NCI-H1092 treated with DMSO at 0.1 percent for 48 hours (cell line): ENCODE measurements at places on chromosomes 11 and 22.

GRCh38 chr11:123057661-123058305 is 4.2 kb downstream of the HSPA8 start:
- no peak for DNase-seq

DNA sequence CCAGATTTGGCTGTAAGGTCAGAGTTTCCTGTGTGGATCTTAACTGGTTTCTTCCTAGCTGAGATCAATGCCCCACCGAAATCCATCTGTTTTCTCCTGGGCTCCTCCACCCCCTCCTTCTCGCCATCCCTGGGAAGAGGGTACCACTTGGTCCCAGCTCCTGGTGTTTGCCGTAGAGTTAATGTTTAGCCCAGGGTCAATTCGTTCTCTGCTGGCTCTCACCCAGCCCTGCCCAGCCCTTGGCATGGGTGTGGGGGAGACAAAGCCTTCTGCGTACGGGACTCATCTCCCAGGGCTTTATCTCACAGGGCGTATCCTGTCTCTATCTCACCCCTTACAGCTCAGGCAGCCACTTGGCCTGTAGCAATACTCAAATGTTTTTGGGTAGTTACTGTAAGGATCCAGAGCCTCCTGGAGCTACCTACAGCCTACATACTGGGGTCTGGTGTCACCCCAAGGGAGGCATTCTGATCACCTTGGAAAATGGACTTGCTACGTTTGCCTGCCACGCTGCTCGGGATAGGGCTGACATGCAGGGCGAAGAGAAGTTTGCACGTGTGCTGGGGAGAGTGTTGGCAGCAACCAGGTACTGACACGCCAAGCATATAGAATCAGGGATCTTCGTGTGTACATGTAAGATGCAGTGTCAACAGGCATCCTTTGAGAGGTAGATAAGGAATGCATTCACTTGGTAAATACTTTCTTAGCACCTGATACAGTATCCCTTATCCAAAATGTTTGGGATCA is 66.1 kb downstream of the SCN3B start:
- DNase-seq, result no peak

DNA sequence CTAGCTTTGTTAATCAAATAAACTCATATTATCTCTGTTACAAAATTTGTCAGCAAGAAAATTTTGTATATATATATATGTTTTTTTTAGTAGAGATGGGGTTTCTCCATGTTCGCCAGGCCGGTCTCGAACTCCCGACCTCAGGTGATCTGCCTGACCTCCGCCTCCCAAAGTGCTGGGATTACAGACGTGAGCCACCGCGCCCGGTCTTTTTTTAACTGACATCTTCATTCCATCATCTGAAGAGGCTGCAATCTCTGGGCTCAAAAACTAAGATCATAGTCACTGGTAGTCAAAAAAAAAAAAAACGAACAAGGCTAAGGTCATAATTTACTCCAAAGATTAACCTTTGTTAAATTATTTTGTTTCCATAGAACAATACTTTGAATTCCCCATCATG is 5.3 kb upstream of the KLHDC7B start:
- no peak for DNase-seq

- DNase-seq, result no peak
Measured at GRCh38 chr11:27295928-27296327, 67.1 kb downstream of the CCDC34 start.

GRCh38 chr11:65595131-65595530 is 469 bp downstream of the KCNK7 start:
- DNase-seq, result no peak

DNA sequence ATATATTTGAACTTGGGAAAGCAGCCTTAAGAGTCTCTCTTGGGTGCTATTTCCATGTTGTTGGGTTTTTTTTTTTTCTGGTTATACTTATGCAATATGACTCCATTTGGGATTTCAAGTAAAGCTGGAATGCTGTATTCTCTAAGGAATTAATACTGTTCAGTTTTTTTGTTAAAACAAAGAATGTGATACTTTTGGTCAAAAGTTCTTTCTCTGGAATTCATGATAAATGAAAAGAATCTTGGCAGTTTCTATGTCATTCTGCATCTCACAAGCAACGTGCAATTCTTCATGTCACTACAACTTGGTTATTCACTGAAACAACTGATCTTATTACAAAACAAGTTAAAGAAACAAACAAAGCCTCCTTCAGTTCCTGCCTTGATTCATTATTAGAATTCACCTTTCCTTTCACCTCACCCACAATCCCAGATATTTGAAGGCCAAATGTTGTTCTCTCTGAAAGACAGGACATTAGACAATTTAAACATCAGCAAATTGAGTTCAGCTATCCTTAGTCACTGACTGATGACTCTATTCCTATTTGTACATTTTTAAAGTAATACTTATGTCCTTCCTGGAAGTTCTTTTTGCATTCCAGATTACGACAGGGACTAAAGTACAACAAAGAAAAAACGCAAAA is 176.2 kb downstream of the SBF2 start:
- DNase-seq, result no peak

GRCh38 chr11:122198291-122198983 is 82.4 kb upstream of the BLID start:
- DNase-seq, result no peak

DNA sequence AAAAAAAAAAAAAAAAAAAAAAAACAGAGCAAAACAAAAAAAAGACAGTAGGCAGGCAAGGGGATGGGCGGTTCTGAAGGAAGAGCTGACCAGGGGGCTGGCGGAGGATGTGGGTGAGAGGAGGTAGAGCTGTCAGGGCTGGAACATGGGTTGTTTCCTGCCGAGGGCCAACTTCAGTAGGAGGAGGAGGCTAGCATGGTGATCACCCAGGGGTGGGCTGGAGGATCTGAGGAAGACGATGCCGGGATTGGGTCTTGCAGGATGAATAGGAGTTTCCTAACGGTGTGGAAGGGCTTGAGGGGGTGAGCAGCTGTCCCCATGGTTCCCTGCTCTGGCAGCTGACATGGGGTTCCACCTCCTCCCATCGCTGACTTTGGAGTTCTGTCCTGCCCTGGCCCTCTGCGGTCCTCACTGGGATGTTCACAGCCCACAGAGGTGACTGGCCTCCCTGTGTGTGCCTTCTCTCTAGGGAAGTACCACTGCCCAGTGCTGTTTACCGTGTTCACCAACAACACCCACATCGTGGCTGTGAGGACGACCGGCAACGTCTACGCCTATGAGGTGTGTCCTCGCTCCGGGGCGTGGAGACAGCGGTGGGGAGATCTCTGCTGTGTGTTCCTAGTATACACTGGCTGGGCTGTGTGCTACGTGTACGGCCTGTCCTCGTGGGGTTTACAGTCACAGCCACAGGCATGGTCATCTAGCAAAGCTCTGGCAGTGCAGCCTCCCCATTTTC is 15.2 kb downstream of the PPIL2 start:
- no peak for DNase-seq

- DNase-seq, result no peak
Measured at GRCh38 chr11:6357222-6357621, 33.1 kb upstream of the SMPD1 start.

GRCh38 chr22:38141217-38141973 is 30.9 kb upstream of the BAIAP2L2 start:
- DNase-seq, result no peak

DNA sequence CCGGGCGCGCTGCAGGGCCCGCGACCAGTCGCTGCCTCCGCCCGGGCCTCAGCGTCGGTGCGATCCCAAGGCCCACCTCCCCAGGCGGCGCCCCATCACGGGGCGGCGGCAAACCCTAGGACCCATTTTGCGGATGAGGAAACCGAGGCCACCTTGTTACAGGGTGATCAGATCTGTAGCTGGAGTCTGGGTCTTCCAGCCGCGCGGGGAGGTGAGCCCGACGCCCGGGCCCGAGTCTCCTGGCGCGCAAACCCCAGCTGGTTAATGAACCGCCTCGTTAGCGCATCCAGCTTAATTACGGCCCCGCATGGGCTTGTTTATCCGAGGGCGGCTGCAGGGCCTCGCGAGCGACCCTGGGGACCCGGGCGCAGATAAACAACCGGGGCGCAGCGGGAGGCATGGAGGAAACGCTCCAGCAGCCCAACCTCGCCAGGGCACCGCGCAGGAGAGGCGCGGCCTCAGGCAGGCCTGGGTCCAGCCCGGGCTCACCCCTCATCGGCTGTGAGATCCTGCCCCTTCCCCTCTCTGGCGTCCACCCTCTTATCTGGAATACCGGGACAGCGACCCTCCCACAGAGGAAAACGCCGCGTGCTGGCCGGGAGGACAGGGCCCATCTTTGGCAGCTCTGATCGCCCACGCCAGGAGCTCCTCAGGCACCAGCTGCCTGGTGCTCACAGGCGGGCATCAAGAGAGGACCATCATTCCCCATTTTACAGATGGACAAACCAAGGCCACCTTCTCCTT is 14.7 kb downstream of the OTUB1 start:
- DNase-seq, result no peak

DNA sequence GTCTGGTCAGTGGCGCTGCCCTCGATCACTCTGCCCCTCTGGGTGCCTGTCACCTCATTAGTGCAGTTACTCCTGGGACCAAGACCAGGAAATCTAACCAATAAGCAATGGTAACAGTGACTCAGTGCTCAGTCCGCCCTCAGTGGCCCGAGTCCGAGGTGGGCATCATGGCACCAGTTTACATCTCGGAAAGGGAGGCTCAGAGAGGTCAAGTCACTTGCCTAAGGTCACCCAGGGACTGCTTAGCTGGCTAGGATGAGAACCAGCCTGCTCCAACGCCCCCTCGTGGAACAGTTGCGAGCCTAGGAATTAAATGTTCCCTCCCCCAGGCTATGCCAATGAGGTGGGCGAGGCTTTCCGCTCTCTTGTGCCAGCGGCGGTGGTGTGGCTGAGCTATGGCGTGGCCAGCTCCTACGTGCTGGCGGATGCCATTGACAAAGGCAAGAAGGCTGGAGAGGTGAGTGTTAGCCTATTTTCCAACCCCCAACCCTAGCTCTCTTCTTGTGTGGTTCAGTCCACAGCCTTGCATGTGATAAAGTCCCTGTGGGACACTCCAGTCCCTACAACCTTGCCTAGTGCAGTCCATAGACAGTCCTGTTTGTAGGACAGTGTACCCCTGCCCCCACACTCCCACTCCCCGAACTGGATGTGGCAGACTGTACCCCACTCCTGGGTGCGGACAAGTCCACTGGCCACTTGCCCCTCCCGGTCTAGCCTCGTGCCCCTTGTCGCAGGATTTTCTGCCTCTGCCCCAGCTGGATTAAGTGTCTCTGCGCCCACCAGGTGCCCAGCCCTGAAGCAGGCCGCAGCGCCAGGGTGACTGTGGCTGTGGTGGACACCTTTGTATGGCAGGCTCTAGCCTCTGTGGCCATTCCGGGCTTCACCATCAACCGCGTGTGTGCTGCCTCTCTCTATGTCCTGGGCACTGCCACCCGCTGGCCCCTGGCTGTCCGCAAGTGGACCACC is 1.1 kb downstream of the MTFP1 start:
- peak; percentile 43 for DNase-seq

GRCh38 chr11:76329983-76330382 is 50.9 kb downstream of the THAP12 start:
- DNase-seq, result no peak

GRCh38 chr22:17176715-17177114 is 17.6 kb upstream of the HDHD5 start:
- no peak for DNase-seq

GRCh38 chr11:69382131-69383128 is 88.5 kb downstream of the MYEOV start:
- DNase-seq, result no peak

DNA sequence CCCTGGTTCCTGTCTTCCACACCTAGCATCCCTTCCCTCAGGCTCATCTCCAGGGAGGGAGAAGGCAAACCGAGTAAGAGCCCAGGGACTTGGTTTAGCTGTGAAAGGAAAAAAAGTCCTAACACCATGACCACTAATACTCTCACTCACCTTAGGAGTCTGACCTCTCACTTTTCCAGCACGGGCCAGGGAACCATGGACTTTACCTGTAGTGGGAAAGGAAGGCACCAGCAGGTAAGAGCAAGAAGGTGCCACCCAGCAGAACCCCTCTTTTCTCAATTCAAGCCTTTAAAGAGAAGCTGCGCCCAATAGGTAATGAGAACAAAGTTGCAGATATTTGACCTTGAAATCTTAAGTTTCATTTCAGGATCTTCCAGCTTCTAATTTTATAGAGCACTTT is 1.1 kb downstream of the FAU start:
- no peak for DNase-seq

- DNase-seq, result peak; percentile 61
Measured at GRCh38 chr11:12893787-12894672, 115.1 kb upstream of the RASSF10 start.

DNA sequence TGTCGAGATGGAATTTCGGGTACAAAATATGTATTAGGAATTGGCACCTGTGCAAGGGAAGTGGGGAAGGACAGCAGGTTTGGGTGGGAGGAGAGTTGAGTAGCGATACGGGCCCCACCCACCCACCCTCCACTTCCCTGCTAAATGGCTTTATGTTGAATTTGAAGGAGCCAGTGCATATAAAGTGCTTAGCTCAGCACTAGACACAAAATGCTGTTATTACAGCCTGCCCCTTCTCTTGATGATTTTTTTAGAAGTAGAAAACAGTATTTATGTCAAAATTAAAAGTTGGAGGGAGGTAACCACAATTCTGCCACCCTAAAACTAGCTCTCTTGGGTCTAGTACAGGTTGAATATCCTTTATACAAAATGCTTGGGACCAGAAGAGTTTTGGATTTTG is 59.3 kb upstream of the SUSD2 start:
- DNase-seq, result no peak

- DNase-seq, result no peak
Measured at GRCh38 chr11:32830413-32830738, 649 bp downstream of the PRRG4 start.

- no peak for DNase-seq
Measured at GRCh38 chr11:97309291-97309690, 919.5 kb downstream of the JRKL start.

GRCh38 chr11:69201066-69201365 is 45.3 kb downstream of the SMIM38 start:
- DNase-seq, result peak; percentile 66

- no peak for DNase-seq
Measured at GRCh38 chr11:3964056-3964455, 108.6 kb downstream of the STIM1 start.

DNA sequence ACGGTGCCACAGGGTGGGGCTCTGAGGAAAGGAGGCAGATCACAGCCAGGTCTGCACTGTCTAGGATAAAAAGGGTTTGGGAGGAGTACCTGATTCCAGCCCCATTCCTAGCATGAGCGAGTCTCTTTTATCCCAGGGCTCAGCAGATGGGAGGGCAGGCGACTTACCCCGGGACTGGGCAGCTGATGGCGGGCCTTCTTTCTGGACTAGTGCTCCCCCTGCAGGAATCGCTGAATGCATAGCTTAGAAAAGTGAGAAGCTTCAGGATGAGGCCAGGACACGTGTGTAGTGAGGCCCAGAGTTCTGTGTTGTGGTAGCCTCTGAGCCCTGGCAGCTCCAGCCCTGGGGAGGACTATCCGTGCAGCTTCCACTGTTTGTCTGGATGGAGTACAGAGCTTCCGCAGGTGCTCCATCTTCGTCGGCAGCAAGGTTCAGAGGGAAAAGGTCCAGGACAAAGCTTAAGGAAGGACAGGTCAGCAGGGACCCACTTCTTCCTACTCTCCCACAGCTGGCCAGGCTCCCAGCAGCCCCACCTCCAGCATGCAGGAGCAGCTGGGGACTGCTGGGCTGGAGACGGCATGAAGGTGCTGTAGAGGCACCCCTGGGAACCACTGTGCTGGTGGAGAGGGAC is 30.4 kb downstream of the COMMD9 start:
- DNase-seq, result peak; percentile 35
